ENCODE measurements at places on chromosomes 3 and 15.

DNA sequence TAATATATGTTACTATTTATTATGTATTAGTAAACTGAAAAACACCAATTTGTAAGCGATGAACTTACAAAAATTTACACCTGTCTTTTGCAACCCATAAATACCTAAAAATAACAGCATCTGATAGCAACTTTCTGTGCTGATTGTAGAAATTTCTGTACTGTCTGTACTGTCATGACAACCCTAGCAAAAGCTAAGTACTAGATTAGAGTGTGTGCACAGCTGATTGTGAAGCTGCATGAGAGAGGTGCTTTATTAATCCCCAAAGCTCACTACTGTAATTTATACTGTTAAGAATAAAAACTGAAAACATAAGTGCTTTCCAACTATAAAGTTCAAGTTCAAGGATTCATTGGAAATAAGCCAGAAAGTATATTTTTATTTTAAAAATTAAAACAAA, 815 bp downstream of the BCL2A1 start:
- DNase-seq, result no peak

- DNase-seq, result no peak
These were observed 128.1 kb upstream of the IL12A start for GRCh38 chr3:159860269-159861116.

DNA sequence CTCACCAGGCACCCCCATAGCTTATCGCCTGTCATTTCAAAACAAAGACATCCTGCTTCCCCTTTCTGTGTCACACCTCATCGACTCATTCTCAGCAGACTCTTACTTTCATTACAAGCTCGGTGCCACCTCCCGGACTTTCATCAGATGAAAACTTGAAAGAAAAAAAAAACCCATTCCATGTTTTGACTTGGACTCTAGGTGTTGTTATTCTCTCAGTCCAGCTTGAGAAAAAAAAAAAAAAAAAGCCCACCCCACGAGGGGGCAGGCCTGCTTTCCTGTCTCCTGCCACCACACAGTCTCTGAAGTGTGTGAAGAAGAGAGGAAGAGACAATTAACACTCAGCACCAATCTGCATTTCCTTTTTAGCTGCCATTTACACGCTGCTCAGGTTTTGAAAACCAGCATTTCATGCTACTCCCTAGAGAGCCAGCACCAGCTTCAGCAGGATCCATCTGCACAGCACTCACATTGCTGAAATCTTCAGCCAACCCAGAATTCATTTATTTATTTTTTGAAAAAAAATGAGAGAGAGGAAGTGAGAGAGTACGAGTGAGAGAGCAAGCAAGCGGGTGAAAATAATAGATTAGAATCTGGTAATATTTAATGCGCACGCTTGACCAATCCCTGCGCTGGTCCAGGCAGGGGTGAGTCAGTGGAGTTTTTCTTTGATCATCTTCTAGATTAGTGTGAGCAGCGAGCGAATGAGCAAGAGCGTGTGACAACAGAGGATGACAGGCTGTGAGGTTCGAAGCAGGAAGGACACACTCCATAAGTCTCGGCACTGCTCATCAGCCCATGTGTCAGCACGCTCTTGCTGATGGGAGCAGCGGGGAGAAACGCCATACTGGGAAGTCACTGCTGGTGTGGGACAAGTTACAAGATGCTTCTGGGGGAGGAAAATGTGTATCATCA, 23.5 kb downstream of the ZNF80 start:
- DNase-seq, result peak; percentile 11

DNA sequence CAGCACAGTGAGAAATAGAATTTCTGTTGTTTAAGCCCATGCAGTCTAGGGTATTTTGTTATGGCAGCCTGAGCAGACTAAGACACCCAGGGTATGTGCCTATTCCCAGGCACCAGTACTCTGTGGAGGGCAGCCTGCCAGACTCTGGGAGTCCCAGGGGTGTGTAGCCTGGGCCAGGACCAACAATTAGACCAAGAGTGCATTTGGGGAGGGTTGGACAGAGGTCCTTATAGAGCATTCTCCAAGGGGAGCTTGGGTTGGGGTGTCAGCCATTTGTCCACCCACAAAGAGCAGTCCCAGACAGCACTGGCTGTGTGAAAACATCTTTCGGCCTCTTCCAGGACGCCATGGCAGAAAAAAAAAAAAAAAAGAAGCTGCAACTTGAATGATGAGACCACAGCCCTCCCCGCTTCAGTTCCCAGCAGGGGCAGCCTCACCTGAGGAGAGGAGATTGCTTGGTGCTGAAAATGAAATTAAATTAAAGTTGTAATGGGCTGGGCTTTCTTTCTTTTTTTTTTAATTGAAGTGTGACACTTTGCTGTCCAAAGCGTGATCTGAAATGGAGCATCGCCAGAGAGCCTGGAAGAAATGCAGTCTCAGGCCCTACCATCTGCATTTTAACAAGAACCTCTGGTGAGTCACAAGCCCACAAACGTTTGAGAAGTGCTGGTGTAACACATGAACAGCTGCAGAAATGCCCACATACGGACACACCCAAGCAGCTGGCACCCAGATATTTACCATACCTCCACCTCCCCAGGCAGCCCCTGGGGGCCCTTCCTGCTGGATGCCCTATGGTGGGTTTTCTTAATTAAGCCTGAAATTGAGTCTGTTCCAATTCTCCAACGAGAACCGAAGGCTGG, 21.3 kb upstream of the CAV3 start:
- DNase-seq, result no peak

GRCh38 chr3:31135546-31135945, 241.1 kb upstream of the GADL1 start:
- DNase-seq, result no peak

GRCh38 chr3:179734497-179735281, 81.8 kb downstream of the USP13 start:
- DNase-seq, result no peak

GRCh38 chr15:64858021-64858575, 16.4 kb downstream of the PLEKHO2 start:
- DNase-seq, result no peak

DNA sequence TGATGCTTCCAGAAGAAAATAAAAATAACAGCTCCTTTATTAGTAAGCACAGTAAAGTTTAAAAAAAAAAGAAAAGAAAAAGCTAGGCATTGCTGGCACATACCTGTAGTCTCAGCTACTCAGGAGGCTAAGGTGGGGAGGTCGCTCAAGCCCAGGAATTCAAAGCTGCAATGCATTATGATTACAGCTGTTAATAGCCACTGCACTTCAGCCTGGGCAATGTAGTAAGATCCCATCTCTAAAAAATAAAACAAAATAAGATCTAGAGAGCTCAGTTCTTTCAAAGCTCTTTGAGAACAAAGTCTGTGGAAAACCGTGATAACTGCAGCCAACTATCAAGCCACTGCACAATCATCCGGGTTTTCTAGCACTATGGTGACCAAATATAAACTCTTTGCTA, 212.2 kb downstream of the ZMAT3 start:
- DNase-seq, result no peak

DNA sequence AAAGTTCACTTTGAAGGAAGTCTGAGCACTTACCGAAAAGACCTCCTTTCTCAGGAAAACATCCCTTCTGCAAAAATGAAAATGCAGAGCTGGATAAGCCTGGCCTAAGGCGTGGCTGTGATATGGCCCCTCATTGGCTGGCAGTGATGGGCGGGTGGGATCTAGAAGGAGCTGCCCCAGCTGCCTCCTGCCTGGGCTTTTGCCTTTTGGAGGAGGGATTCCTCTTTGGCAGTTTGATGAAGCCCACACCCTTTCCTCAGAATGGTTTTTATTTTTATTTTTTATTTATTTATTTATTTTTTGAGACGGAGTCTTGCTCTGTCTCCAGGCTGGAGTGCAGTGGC, 4.0 kb upstream of the DZIP1L start:
- no peak for DNase-seq
